ENCODE measurements at places on chromosomes 13 and 19.
A peak's percentile ranks its signal among the peaks of the same experiment; 100 is the strongest.

DNA sequence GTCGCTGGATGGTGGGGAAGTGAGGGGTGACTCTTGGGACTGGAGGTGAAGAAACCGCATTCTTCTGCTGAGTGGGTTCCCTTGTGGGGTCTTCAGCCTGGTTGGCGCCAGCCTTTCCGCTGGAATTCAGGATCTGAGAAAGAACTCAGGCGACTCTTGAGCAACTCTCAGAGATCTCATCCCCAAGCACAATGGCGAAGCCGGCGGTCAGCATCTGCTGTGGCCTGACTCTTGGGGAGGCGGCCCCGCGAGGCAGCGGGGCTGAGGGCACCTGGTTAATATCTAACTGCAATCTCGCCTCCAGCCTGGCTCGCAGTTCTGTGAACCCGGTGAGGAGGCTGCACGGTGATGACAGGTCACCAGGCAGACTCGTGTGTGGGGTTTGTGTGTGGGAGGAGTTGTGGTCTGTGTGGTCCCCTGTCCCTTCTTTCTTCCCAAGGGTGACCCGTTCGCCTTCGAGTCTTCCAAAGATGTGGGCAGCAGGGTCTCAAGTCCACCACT, 883 bp downstream of the ZNF441 start:
- DNase-seq = peak; percentile 47

DNA sequence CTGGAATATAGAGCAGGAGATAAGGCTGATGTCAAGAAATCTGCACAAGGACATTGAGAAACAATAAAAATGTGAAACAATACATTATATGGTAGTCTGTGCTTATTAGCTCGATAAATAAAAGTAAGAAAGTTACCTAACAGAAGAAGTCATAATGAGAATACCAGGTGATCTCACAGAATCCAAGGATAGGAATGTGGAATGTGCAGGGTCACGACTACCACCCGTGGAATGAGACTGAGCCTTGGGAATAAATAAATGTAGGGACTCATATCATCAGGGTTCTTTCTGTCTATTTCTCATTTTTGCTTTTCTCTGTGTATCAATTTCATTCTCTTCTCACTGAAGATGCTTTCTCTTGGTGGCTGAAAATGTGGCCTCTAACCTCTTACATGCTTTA, 26.0 kb upstream of the KBTBD7 start:
- no peak for DNase-seq

GRCh38 chr19:36488846-36489117, 579 bp downstream of the ZNF566 start:
- DNase-seq = peak; percentile 57

GRCh38 chr19:37506387-37507166, at the start of gene ZNF793:
TSS of gene ZNF793 (plus strand) at chr19:37506939. CDS start at chr19:37523440, 16,501 bp downstream.
- DNase-seq = peak; percentile 82

DNA sequence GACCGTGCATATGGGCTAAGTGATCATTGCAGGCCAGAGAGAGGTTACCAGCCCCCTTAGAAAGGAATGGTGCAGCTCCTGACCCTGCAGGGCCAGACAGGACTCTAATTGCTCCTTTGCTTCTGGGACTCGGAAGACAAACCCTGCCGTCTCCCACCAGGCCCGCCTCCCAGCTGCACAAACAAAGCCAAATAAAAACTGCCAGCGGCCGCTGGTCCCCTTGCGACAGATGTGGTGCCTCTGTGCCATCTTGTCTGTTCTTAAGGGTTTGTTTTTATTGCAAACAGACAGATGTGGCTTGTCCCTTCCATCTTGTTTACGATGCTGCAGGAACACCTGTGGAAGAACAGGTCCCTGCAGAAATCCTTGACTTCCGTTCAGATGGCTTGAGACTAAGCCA, 434.4 kb upstream of the TSHZ3 start:
- no peak for DNase-seq

- DNase-seq = no peak
These were observed 711.6 kb upstream of the SLITRK6 start for GRCh38 chr13:86510792-86511191.

Measured in stimulated activated CD4-positive, alpha-beta T cell treated with anti-CD3 and anti-CD28 coated beads, Interleukin-15, amount 100 ng/mL, for 24 hours (primary cell).